ENCODE measurements at places on chromosomes 1 and 21. TPM values are rescaled to one million over a fixed set of nuclear protein-coding genes. Genes with fewer than 3 reads are reported as not detected.

The NIT1 gene
- 40.4 TPM for total RNA-seq

GRCh38 chr1:99358770-99359169 is 94.5 kb downstream of the PLPPR4 start:
- peak; percentile 26 for DNase-seq

The IKBKE gene
- total RNA-seq = 7.5 TPM

DNA sequence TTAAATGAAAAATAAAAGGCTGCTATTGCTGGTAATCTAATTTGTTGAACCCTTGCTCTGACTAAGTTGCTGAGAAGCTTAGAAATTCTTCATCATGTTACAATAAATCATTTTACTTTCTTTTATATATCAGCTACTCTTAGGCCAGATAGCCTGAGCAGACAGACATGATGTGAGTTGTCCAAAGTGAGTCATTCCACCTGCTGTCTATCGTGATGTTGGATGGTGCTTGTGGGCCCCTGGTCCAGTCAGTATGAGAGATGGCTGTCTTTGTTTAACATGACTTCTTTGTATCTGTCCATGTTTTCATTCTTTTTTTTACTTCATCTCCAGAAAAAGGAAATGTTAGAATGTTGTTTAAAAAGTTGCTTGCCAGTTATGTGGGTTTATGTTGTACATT is 188.8 kb downstream of the ADGRL2 start:
- no peak for DNase-seq

GRCh38 chr1:20319456-20320220 is 29.0 kb downstream of the VWA5B1 start:
- peak; percentile 62 for DNase-seq

DNA sequence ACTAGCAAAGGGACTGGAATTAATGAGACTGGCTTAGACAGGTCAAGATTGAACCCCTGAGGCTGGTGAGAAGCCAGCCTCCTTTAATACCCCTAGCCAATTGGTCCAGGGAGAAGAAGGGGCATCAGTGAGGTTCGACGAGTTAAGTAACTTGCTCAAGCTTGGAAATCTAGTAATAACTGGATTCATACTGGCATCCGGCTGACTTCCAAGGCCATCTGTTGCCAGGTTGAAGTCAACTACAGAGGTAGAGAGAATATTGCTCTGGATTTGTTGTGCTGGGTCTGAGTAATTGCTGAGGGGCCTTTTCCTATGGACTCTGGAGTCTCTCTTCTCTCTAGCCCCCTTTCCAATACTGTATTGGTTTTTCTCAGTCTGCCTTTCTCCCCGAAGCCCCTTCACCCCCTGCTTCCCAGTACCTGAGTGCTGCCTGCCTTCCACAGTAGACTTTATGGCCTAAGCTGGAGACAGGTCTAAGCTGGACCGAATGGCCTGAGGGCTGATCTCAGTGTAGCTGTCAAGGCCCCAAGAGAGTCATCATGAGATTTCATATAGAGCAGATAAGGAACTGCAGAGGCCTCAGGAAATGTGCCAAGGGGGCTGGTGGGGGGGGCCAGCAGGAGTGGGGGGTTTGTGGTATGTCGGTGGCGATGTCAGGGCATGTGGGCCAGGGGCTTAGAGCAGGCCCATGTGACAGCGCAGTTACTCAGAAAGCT is 42.4 kb upstream of the IL19 start:
- DNase-seq = no peak

DNA sequence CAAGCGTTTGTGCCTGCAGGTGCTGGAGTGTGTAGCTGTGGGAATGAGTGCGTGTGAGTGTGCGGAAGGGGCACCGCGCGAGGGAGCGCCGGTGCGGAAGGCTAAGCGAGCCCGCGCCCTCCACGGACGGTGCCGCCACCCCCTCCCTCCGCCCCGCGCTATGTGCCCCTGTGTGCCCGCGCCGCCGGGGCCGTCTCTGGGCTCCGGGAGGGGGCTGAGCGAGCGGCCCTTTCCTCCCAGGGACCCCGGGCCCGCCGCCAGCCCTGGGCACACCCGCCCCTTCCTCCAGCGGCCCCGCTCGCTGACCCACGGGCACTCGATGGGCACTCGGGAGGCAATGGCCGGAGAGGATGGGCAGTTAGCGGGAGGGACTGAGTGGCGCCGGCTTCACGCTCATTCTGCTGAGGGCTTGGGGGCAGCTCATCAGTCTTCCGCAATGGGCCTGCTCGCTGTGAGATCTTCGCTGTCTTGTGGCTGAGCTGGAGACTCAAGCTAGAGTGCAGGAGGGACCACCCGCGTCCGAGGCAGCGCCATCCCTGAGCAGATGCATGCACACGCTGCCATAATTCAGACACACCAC is 8.6 kb upstream of the ADGRB2 start:
- no peak for DNase-seq

DNA sequence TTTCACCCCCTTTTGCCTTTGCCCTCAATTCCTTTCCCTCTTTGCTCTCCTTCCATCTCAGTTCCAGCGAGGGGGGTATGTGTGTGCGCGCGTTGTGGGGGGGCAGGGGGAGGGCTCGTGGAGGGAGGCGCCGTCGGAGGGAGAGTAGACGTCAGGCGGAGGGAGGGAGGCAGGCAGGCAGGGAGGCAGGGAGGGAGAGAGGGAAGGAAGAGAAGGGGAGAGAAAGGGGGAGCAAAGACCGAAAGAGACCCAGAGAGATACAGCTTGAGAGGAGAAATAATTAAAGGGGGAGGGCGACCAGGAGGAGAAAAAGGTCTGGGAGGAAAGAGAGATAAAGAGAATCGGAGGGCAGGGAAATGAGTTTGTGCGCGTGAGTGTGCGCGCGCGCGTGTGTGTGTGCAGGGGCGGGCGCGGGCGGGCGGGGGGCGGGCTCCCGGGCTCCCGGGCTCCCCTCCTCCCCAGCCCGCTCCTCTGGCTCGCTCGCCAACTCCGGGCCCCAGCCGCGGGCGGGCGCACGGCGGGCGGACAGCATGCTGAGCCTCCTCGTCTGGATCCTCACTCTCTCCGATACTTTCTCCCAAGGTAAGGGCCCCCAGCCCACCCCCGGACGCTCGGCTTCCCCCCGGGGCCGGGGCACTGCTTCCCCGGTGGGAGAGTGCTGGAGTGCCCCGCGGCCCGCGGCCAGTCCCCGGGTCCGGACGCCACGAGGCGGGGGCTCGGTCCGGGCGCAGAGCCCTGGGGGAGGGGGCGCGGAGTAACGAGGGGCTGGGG is at the start of gene KIRREL1:
Gene KIRREL1, plus strand, starts transcription at position 499 of the 771 bp plus-strand sequence. Its CDS starts 32 bp downstream, at position 531.
- peak; percentile 86 for DNase-seq

DNA sequence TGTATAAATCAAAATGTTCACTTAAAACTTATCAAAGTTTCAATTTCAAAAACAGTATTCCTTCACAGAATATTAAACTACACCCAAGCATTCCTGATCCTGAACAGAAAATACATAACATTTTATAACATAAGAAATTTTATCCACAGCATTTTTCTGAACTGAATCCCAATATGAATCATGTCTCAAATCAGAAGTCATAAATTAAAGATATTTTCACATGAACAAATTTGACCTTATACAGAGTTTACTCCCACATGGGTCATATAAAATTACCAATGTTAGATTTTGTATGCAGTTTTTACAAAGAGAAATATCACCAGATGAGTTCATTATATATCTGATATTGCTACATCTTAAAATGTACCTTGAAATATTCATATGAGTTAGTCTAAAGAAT is 48.6 kb upstream of the ASPM start:
- no peak for DNase-seq

GRCh38 chr1:197180252-197180878 is 33.9 kb upstream of the ASPM start:
- DNase-seq = peak; percentile 70

The GBP7 gene
- 0.09 TPM for total RNA-seq

GRCh38 chr1:30888391-30888790 is 20.2 kb downstream of the SDC3 start:
- peak; percentile 72 for DNase-seq

- no peak for DNase-seq
These were observed 126.8 kb downstream of the RGS21 start for GRCh38 chr1:192443616-192444015.

DNA sequence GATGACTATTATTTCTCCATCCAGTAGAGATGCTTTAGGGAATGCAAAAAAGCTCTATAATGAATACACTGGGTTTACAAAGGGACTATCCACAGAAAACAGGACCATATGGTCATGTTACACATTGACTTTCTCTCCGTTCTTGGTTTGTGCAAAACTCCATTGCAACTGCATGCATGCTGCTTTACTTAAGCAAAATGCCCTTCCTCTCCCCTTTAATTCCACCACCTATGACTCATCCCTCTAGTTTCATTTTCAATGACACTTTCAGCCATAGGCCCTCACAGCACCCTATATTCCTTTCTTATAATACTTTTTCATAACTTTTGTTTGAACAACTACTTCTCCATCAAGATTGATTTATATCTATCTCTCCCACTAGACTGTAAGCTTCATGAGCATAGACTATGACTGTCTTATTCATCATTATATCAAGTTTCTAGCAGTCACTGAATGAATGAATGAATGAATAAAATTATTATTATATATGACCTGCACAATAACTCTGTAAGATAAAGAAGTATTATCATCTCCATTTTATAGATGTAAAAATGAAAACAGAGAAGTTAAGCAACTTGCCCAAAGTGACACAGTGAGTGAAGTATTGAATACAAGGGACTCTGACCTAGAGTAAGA is 248.9 kb downstream of the PLPP3 start:
- DNase-seq = no peak

The PTPN22 gene
- 7.0 TPM for total RNA-seq

DNA sequence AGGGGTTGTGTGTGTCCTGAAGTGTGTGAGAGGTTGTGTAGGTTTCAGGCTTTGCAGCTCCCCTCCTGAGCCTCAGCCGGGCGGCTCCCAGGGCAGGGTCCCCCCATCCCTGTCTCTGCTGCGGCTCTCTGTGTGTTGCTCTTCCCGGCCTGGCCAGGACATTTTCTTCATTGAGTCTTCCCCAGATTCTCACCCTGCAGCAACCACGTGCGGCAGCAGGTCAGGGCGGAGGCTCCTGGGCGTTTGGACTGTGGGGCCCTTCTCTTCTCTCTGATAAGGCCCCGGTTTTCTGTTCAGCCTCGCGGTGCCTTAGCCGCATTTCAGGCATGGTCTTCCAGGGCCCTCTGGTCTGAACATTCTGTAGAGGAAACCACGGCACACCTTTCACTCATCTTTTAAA is 1.8 kb upstream of the TCP10L start:
- no peak for DNase-seq

- no peak for DNase-seq
These were observed 45.1 kb downstream of the TRIM11 start for GRCh38 chr1:228361314-228362140.

The TRIM67 gene
- total RNA-seq = 0.09 TPM

- DNase-seq = no peak
These were observed 3.5 kb downstream of the DNMT3L start for GRCh38 chr21:44258056-44258725.

GRCh38 chr21:22224261-22224660 is 1226.1 kb downstream of the NCAM2 start:
- no peak for DNase-seq

DNA sequence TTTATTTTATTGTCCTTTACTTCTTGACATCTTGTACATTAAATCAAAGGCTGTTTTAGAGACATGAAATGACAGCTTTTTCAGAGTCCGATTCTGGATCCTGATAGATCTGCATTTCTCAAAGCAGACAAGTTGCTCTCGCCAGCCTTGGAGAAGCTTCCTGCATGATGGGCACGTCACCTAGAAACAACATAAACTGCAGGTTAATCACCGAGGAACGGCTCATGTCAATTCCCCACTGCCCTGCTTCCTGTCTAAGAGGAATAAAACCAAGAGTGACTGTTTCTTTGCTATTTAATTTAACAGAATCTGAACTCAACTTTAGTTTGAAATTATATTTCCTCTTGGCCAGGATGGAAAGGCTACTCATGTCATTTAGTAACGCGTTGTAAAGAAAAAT is 77.0 kb downstream of the RWDD3 start:
- no peak for DNase-seq

DNA sequence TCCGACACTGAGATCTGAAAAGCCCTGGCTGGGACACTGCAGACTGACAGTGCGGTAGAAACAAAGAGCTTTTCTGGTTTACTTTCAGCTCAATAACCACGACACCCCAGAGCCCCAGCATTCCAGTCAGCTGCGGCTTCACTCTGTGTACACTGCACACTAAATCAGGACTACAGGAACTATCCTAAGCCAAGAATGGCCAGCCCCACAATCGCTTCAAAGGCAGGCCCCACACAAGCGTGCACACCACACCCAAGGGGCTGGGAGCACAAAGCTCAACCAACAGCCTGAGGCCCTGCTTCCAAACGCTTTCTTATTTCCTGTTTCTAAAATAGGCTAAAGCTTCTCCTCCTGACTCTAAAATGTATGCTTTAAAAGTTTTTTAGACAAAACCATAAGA is 28.4 kb downstream of the URB1 start:
- peak; percentile 34 for DNase-seq

The LAMB3 gene
- total RNA-seq = 121 TPM
